Cerebellar cortex (tissue), 1 donor: ENCODE measurements at places on chromosomes 12 and 14.

GRCh38 chr14:21015312-21015711, 9.5 kb downstream of the NDRG2 start:
- no peak for DNase-seq

DNA sequence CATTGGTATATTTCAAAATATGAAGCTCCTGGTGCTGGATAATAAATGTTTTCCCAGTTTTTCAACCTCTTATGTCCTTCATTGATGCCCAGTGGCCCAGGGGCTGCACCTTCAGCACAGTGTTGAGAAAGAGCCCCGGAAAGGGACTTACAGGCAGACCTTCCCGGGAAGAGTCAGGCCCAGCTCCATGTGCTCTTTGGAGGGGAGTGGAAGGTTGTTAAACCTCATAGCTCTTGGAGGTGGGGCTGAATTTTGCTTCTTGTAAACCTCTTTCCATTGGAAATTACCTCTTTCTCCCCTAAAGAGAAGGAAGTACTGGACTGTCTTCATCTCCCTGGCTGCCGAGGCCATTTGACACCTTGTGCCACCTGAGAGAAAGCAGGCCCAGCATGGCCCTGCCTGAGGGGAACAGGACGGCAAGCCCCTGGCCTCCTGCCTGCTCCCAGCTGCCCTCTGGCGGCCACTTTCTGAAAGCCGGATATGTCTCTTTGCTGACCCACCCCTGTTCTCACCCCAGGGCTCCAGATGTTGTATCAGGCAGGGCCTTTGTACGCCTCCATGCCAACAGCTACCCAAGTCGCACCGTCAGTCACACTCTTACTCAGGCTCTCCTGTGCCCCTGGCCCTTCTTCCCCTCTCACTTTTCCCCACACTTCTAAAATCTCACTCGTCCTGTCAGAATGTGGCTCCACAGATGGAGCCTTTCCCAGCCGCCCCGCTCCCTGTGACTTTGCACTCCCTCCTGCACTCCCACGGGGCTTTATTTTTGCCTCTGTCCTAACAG, 43.0 kb downstream of the EVL start:
- DNase-seq = peak; percentile 74

- no peak for DNase-seq
Measured at GRCh38 chr12:50149311-50149710, 17.9 kb downstream of the CERS5 start.

- DNase-seq = no peak
Measured at GRCh38 chr12:5396541-5396940, 35.4 kb upstream of the NTF3 start.

DNA sequence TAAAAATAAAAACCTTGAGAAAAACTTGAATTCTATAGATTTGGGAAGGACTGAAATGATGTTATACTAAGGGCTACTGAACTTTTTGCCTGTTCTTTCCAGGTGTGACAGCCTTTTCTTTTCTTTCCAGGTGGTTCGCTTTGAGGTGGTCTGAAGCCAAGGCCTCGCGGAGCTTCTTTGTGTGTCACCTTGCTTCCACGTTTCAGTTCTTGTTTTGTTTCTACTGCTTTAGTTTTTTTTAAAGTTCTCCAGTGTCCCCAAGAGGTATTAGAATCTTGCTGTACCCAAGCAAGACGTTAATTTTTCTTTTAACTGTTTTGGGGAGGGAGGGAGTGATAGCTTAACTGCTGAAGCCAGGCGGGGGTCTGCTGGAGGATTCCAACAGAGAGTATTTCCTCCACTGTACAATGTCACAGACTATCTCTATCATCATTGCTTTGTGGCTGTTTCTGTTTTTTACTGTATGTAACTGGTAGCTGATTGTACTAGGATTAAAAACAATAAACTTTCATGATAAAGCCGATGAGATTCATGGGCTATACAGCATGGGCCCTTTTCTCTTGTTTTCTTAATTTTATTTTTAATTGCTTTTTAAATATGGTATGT, 40.2 kb downstream of the PROX2 start:
- no peak for DNase-seq

GRCh38 chr14:92932448-92933395, 9.8 kb downstream of the CHGA start:
- no peak for DNase-seq
